GM19239 (cell line): ENCODE measurements at places on chromosomes 16 and 17.

- DNase-seq, result no peak
These were observed 27.9 kb upstream of the DBNDD1 start for GRCh38 chr16:90046971-90047713.

GRCh38 chr16:3458278-3458851 is 14.9 kb downstream of the NAA60 start:
- no peak for DNase-seq

- DNase-seq, result no peak
These were observed 25.3 kb upstream of the BRD7 start for GRCh38 chr16:50393858-50394802.

DNA sequence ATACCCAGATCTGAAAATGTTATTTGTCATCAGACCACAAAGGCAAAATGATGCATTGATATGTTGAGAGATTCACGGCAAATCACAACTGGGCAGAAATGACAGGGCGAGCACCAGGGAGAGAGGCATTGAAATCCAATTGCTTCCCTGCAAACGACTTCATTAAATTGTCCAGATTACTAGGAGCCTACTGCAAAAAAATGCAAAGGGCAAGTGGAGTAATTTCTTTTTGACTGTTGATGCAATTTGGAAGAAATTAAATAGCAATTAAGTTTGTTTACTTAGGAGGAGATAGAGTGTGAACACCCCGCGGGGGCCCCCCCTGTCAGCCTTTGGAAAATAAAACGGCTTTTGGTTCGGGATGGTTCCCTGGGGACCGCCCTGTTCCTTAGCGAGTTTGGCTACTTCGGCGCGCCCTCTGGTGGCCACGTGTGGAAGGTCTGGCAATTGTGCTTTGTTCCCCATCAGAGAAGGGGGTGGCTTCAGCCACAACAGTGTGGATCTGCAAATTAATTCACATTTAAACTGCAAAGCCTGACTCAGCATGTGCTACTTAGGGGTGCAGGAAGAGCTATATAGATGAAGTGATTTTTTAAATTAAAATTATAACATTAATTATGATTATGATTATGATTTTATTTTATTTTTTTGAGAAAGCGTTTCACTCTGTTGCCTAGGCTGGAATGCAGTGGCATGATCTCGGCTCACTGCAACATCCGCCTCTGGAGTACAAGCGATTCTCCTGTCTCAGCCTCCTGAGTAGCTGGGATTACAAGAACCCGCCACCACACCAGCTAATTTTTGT is 14.5 kb upstream of the TMC7 start:
- DNase-seq, result peak; percentile 64

DNA sequence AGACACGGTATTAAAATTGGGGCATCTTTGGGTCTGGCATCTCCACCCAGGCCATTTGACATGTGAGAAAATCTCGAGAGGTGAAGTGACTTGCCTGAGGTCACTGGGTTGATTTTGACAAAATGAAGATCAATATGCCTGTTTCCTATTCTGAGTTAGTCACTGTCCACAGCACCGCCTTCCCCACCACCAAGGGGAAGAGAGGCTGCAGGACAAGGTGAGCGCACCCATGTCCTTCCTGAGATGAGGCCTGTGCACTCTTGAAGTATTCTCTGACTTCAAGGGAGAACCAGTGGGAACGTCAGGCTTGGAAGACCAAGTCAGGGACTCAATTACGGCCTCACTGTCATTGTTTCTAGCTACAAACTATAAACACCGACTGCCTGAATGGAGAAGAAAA is 49.9 kb upstream of the WSB1 start:
- DNase-seq, result no peak

DNA sequence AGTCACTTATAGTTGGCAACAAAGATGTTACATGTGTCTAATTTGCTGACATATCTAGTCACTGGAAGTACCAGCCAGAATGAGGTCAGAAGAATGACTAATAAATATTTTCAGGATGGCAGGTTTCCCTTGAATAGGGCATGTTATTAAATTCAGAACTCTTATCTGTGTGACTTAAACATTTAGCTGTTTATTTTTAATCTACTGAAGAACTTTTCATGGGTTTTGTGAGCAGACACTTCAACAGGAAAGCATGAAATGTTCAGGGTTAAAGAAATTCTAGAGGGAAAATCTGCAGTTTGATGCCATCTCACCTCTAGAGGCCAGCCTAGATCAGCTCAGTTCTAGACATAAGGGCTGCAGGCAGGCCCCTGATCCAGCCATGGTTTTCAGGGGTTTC is 13.2 kb downstream of the JPT2 start:
- no peak for DNase-seq

DNA sequence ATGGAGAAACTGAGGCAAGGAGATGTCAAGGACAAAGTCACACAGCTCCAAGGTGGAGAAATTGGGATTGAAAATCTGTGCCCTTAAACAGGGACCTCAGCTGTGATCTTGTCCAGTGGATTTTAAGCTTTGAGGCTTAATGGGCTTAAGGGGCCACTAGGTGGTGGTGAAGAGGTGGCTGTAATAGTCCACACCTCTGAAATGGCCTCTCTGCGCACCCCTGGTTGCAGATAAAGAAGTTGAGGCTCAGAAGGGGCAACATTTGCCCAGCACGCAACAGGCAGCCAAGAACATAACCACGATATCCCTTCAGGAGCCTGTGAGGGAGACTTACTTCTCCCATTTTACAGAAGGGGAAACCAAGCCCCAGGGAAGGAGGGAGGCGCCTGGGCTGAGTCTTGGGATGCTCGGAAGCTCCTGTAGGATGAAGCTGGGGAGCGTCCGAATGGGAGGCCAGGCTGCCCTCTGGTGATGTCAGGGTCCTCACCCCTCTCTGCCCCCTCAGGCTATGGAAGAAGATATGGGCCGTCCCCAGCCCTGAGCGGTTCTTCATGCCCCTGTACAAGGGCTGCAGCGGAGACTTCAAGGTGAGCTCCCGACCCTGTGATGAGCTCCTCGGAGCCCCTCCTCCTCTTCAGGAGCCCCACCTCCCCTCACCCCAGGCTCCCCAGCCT is 43.7 kb downstream of the IL21R start:
- no peak for DNase-seq

GRCh38 chr16:68298907-68299561 is 11.7 kb downstream of the SLC7A6OS start:
- no peak for DNase-seq

- DNase-seq, result no peak
These were observed 323.4 kb downstream of the CPPED1 start for GRCh38 chr16:12480286-12480685.

DNA sequence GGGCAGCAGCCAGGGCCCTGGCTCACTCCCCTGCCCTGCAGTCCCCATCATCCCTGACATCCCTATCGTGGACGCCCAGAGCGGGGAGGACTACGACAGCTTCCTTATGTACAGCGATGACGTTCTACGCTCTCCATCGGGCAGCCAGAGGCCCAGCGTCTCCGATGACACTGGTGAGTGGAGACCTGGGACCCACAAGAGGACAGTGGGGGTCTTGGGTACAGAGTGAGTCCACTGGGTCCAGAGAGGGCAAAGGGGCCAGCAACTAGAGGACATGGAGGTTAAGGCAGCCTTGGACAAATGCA is 12.6 kb downstream of the GALK1 start:
- DNase-seq, result no peak

GRCh38 chr17:17605083-17605728 is 13.7 kb upstream of the PEMT start:
- DNase-seq, result no peak

DNA sequence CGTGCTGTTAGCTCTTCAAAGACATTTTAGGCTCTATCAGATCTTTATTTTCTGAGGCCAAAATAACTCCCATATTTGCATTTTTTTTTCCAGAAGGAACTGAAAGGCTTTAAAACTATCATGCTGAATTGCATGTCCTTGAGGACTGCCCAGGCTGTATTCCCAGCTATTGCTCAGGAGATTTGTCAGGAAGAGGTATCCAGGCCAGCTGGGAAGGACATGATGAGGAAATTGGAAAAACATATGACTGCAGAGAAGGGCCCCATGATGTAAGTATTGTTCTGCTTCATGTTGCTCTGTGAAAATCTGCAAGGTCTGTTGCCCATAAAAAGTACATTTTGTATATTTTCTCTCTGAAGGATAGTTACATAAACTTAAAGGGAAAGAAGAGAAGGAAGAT is 5.7 kb downstream of the CDC6 start:
- DNase-seq, result no peak

DNA sequence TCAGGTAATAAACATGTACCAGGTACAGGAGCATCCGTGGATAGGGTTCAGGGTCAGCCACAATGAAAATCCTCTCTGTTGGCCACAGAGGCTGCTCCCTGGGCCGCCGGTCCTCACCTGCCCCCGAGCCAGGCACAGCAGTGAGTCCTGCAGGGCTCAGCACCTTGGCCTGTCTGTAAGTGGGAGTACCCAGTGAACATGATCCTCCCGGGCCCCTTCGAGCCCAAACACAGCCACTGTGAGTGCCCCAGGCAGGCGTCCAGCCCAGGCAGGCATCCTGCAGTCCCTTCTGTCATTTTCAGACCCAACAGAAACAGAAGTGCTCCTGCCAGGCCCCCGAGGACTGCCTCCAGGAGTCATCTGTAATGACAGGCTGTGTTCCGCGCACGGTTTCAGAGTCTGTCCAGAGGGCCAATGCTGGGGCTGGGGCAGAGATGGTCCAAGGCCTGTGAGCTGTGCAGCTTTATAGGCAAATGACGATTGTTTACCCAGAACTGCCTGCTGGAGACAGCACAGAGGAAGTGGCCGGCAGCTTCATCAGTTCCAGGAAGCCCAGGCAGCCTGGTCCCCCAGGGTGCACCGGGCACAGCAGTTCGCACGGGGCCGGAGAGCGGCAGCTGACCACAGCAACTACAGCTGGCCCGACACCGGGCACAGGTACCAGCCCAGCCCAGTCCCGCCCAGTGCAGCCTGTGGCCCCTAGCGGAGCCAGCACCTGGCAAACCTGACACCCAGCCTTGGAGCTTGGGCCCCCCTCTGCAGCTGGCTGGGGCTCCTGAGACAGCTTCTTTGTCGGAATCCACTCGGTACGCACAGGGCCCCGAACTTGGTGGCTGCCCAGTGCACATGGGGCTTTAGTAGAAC is 13.2 kb downstream of the SLC7A5 start:
- DNase-seq, result no peak

DNA sequence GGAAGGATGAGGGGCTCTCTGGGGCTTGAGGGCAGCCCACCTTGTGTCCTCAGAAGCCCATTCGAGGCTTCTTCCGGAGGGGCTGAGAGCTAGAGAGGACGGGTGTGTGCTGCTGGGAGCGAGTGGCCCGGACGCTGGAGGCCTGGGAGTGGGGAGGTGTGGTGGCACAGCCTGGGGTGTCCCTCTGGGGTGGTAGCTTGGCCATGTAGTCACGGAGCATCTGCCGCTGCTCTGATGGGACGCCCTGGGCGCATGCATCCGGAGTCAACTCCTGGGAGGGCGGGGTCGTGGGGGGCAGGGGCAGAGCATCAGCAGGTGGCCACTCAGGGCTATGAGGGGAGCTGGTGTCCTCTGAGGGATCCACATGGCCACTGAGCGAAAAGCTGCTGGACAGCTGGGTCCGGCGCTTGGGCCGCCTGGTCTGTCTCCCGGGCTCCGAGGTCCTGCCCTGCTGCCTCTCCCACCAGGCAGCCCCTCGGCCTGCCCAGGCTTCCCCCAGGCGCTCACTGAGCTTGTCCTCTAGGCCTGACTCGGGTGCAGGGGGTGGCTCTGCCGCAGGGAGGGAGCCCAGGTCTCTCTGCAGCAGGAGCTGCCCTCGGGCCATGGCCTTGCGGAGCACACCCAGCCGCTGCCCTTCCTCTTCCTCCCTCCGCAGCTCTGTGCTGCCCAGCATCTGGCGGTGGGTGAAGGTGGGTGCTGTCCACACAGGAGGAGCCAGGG is 7.8 kb downstream of the TAF1C start:
- DNase-seq, result no peak

GRCh38 chr17:63483038-63483437 is 6.2 kb downstream of the ACE start:
- DNase-seq, result no peak

- DNase-seq, result no peak
These were observed 7.3 kb upstream of the CUEDC1 start for GRCh38 chr17:57962279-57963148.

DNA sequence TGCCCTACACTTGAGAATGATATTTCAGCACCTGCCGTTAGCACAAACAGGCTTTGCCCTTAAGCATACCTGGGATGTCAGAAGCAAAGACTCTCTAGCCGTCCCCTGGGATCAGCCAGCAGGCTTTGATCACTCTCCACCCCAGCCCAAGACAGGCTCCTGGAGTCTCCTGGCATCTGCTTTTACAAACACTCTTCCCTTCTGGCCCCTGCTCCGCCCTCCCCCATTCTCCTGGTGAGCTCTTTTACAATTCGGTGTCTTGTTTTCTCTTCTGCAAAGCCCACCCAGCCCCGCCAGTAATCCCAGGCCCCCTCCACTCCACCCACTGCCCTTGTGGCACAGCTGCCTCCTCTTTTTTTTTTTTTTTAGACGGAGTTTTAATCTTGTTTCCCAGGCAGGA is 50.4 kb downstream of the KATNIP start:
- no peak for DNase-seq

DNA sequence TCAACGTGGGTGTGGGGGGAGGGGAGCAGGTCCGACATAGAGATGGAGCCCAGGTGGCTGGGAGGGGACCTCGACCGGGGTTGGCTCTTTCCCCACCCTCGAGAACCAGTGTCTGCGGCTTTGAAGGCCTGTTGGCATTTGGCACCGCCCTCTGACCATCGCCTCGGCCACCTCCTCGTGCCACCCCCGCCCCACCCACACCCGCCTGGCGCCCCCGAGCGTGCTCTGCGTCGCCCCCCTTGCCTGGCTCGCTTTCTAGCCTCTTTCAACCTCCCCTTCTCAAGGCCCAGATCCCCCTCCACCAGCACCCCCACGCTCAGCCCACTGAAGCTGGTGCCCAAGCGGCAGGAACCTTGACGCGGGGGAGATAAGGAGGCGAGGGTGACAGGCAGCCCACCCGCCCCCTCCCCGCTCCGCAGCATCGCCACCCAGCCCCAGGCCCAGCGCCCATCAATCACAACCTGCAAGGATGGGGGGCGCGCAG is 619 bp downstream of the CACNB1 start:
- DNase-seq, result peak; percentile 43

GRCh38 chr17:66509926-66510325 is 207.5 kb downstream of the PRKCA start:
- DNase-seq, result no peak

GRCh38 chr16:22031483-22032083 is 23.7 kb downstream of the MOSMO start:
- no peak for DNase-seq

- DNase-seq, result no peak
These were observed 1.2 kb upstream of the EFNB3 start for GRCh38 chr17:7703584-7704479.

DNA sequence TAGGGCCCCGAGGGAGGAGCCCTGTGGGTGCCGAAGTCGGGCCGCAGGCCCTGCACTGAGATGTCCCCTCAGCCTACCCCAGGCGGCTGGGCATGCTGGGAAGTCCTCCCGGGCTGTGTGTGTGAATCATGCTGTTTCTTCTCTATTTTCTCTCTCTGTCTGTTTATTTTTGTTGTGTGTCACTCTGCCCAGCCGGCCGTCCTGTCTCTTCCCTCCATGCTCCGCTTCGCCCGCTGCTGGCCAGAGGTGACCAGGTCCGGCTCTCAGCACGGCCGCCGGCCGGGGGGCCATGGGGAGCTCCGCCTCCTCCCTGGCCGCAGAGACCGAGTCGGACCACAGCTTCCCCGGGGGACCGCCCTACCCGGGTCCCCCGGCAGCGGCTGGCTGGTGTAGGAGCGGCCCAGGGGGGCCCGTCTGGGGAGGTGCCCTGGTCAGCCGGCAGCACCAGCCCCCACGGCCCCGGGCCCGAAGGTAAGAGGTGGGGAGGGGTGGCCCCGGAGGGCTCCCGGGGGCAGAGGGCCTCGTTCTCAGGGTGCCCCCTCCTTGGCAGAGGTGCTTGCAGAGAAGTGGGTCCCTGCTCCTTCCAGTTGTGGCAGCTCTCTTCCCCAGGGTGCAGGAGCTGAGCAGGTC is 12.5 kb downstream of the CAPN15 start:
- DNase-seq, result no peak

GRCh38 chr16:73956587-73957494 is 339.8 kb upstream of the PSMD7 start:
- peak; percentile 16 for DNase-seq
